Adrenal gland (tissue), 19 donors: ENCODE measurements at places on chromosomes 13 and 19. TPM values are rescaled to one million over a fixed set of nuclear protein-coding genes. Genes with fewer than 3 reads are reported as not detected.

DNA sequence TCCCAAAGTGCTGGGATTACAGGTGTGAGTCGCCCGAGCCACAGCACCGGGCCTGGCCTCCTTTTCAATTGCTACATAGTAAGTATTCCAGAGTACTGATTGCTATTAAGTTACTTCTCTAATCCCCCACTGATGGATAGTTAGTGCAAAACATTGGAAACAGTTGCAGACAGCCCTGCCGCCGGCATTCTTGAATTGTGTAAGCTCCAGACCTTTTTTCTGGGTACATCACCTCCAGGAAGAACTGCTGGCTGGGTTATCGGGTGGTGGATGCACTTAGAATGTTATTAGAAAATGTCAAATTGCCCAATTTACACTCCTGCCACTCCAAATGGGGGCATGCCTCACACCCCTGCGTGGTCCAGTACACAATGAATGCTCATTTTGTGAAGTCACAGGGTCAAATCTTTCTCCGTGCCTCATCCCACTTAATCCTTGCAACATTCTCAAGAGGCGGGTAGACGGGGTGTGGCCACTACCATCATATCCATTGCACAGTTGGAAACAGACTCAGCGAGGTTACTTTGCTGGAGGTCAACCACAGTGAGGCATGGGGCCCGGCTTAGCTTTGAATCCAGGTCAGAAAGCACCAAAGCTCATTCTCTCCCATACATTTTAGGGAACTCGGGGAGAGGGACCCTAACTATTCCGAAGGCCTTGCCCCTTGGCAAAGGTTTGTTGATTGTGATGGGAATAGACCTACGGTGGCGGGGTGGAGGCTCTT, 1.0 kb upstream of the KDM4B start:
- DNase-seq, result no peak

DNA sequence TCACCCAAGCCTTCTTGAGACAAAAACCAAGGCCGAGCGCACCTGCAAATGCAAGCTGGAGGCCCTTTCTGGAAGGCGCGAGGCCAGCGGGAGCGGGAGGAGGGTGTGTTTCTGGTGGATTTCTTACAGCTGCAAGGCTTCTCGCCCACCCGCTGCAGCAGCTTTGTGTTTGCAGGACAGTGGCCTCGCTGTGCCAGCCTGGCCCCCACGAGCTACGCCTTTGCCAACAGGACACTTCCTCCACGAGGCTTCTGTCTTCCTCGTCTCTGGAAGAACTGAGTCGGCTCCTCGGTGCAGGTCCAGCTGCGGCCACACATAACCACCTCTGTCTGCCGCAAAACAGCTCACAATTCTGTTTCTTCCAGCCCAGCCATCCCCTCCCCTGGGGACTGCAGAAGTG, 10.1 kb downstream of the ATCAY start:
- DNase-seq, result no peak

DNA sequence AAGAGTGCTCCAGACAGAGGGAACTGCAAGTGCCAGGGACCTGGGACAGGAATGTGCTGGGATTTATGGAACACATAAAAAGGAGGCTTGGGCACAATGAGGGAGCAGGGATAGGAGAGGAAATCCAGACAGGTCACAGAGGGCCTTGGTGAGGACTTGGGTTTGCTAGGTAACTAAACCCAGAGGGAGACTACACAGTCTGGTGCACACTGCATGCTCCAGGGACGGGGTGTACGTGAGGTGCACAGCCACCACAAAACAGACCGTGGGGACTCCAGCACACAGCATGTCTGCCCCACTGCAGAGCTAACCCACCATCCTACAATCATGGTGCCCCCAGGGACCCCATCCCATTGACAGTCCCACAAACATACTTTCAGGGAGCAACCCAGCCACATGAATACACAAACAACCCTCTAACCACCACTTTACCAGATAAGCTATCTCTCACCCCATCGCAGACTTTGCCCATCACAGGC, 5.5 kb upstream of the ZFP36 start:
- DNase-seq, result no peak

GRCh38 chr19:5128936-5129389, 160.1 kb downstream of the KDM4B start:
- peak; percentile 45 for DNase-seq

GRCh38 chr19:7385062-7385461, 36.3 kb downstream of the ARHGEF18 start:
- no peak for DNase-seq

DNA sequence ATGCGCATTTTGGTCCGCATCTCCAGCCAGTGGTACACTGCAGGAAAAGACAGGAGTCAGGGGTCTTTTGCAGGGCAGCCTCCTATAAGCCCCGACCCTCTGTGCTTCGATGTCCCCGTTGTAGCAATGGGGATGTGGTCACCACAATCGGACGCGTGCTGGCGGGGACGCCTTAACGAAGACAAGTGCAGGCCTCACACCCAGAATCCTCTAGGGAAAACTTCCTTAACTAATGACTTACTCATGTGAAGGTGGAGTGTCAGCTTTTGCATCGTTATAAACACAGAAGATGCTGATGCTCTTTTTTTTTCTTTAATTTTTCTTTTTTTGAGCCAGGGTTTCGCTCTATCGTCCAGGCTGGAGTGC, 22.1 kb downstream of the VASP start:
- DNase-seq, result no peak

DNA sequence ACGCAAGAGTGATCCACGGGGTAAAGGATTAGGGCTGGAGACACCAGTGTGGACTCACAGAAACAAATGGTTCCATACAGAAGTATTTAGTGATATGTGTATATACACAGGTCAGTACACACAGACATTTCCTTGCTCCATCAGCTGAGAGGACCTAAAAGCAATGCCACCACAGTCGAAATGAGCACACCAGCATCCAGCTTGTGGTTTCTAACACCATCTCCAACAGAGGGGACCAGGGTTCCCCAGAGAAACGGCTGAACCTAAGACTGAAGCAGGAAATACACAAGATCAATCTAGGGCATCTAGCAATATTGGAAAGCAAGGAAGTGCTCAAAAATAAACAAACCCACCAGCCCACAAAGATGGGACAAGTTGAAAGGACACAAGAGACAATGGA, 7.6 kb downstream of the GGACT start:
- no peak for DNase-seq

DNA sequence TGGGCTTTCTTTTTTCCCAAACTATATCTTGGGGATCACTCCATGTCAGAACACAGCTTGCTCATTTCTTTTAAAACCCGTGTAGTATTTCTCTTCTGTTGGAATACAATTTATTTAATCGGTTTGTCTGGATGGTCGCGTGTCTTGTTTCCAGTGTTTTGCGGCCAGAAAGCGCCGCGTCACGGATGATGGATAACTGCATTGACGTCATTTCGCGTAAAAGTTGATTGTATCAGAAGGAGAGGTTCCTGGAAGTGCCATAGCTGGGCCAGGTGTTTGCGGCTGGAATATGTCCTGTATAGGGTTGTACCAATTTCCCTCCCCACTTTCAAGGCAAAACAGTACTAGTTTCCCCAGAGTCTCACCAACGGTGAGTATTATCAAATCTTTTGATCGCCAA, 9.7 kb downstream of the ACTL9 start:
- DNase-seq, result no peak

DNA sequence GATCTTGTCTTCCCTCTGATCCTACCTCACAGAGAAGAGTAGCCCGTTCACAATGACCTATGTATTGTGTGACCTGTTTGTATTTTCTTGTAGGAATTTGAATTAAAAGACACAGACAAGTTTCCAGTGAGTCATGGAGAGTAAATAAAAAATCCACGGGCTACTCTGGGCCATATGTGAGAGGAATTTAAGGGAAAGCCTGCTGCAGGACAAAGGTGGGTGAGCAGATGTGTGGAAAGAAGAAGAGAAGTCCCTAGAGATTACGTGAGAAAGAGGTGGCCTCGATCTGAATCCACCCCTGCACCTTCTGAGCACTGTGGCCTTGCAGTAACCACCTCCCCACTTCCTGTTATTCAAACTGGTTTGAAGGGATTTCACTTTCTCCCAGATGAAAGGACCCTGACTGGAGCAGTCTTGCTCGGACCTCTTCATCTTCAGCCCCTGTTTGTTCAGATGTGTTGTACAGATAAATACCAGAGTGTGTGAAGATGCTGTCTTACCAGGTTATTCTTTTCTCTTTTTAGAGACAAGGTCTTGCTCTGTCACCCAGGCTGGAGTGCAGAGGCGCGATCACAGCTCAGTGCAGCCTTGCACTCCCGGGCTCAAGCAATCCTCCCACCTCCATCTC, 205.4 kb downstream of the PDS5B start:
- no peak for DNase-seq

DNA sequence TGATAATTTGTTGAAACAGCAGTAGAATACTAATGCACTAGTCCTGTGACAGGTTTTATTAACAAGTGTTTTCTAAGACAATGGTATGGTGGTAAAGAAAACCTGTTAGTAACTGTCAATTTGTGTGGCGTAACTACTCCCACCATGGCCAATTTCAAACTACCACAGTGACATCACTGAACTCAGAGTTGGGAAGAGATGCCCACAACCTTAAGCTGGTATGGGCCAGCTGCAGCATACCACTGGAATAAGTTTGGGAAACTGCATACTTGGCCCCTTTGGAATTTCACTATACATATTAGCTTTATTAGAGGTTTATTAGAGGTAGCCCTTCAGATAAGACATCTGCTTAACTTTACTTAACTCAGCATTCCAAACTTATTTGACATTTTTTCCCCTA, 419.4 kb downstream of the NDFIP2 start:
- no peak for DNase-seq

- DNase-seq, result no peak
These were observed 35.5 kb upstream of the LDLR start for GRCh38 chr19:11053817-11054195.

DNA sequence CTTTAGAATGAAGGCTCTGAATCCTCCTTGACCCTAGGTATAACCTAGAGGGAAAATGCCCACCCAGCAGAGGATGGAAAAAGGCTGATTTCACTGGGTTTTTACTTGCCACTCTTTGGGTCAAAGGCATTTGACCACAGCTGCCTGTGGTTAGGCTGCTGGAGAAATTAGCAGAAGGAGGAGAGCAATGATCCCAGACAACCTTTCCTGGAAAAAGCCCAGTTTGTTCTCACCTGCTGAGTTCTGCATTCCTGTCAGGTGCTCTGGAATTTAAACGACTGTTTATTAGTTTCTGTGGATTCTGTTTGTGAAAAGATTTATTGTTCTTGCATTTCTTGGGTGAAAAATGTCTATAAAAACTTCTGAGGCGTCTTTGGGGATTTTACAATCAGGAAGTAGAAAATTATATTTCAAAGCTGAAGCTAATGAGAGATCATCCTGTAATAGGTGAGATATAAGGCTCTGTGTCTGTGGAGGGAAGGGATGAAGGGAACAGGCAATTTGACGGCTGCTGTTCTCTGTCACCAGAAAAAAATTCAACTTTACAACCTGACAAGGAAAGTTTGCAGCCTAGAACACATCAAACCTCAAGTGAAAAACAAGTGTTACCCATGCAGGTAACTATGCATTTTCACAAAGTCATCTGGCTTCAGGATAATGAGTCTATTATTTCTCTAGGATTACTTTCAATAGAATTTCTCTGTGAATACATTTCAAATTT, 519.7 kb downstream of the DIAPH3 start:
- no peak for DNase-seq

GRCh38 chr19:36488846-36489117, 579 bp downstream of the ZNF566 start:
- DNase-seq, result peak; percentile 41

DNA sequence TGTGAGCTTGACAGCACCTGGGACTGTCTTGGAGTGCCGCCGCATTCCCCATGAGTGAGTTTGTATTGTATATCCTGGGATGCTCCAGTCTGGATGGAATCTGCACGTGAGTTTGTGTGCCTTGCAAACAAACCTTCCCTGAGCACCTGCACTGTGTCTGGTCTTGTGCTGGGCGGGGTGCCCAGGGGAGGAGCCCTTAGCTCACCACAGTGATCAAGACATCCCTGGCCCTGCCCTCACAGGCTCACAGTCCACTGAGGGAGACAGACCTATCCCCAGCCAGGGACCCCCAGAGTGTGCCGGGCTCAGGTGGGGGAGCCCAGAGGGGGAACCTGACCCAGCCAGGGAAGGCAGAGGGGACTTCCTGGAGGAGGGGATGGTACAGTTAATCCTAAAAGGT, 1.7 kb upstream of the BCAM start:
- DNase-seq, result peak; percentile 22

DNA sequence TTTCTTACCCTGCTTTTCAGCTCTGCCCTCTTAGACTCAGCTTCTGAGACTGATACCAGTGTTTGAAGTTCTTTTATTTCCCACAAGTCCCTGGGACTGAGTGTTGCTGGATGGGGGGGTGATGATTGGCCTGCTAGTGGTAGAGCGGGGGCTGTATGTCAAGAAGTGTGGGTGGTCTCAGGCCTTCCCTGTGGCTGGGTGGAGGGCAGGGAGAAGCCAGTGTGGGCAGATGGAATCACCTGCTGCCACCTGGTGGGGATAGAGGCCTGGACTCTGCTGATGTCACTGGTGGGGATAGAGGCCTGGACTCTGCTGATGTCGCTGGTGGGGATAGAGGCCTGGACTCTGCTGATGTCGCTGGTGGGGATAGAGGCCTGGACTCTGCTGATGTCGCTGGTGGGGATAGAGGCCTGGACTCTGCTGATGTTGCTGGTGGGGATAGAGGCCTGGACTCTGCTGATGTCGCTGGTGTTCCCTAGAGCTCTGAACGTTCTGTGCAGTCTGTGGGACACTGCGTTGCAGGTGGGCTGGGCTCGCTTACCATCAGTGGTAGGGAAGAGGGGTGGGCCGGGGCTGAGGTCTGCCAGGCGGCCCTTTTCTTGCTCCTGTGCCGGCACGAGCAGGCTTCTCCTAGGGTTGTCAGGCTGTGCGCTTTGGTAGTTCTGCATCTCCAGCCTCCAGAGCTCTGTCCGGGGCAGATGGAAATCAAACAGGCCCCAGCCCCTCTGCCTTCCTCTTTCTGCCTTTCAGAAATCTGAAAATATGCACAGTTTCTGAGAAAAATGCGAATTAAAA, 101.3 kb downstream of the ARHGEF7 start:
- no peak for DNase-seq

- DNase-seq, result peak; percentile 68
These were observed 480.2 kb upstream of the MIR17HG start for GRCh38 chr13:90867336-90867683.

- no peak for DNase-seq
These were observed 4.3 kb upstream of the GZMM start for GRCh38 chr19:539429-540030.

GRCh38 chr13:38166116-38166515, 183.5 kb upstream of the UFM1 start:
- no peak for DNase-seq

GRCh38 chr13:65347420-65348030, 1882.6 kb downstream of the PCDH9 start:
- no peak for DNase-seq

- DNase-seq, result no peak
These were observed 2673.8 kb downstream of the PCDH9 start for GRCh38 chr13:64556376-64556775.

- DNase-seq, result no peak
These were observed 213.1 kb downstream of the DCLK1 start for GRCh38 chr13:35917942-35918645.

GRCh38 chr13:67440236-67440975, 210.3 kb upstream of the PCDH9 start:
- no peak for DNase-seq

- no peak for DNase-seq
These were observed 75.2 kb downstream of the RXFP2 start for GRCh38 chr13:31814536-31814935.

PSG4 gene
- not detected for total RNA-seq

FCER2 gene
- total RNA-seq, result 0.39 TPM

YJEFN3 gene
- total RNA-seq, result 0.36 TPM

PSENEN gene
- 29.5 TPM for total RNA-seq

NLRP11 gene
- not detected for total RNA-seq

CADM4 gene
- 43.0 TPM for total RNA-seq

HSH2D gene
- total RNA-seq, result 0.84 TPM

ATP12A gene
- not detected for total RNA-seq

PTH2 gene
- not detected for total RNA-seq

CD22 gene
- 2.7 TPM for total RNA-seq

MCEMP1 gene
- total RNA-seq, result 0.61 TPM
